CD4-positive, alpha-beta T cell (primary cell): ENCODE measurements at places on chromosomes 6 and 20. TPM values are rescaled to one million over a fixed set of nuclear protein-coding genes. Genes with fewer than 3 reads are reported as not detected.

GRCh38 chr20:11329271-11329670, 588.4 kb upstream of the BTBD3 start:
- no peak for DNase-seq

GRCh38 chr6:162177746-162178145, 549.8 kb downstream of the PRKN start:
- DNase-seq = no peak

GRCh38 chr20:63653041-63653973, at the start of gene STMN3:
Gene STMN3, minus strand, starts transcription at chr20:63653424. Its CDS starts 79 bp downstream, at chr20:63653345.
- DNase-seq = peak; percentile 46

Gene EFHC1
- 3.4 TPM for total RNA-seq

Gene VGLL2
- not detected for total RNA-seq
